ENCODE measurements at places on chromosomes 6 and 20. TPM values are rescaled to one million over a fixed set of nuclear protein-coding genes. Genes with fewer than 3 reads are reported as not detected.

SLC18B1 gene
- 7.2 TPM for total RNA-seq

ERVFRD-1 gene
- not detected for total RNA-seq

ACSS1 gene
- total RNA-seq, result 40.3 TPM

ILRUN gene
- total RNA-seq, result 85.3 TPM

HRH3 gene
- not detected for total RNA-seq

PNLDC1 gene
- total RNA-seq, result 0.25 TPM

BPIFA1 gene
- total RNA-seq, result not detected

UNC5CL gene
- total RNA-seq, result 1.6 TPM

NKAIN4 gene
- not detected for total RNA-seq

SSR1 gene
- 182 TPM for total RNA-seq

DDRGK1 gene
- 68.3 TPM for total RNA-seq
